Stimulated activated CD4-positive, alpha-beta T cell treated with anti-CD3 and anti-CD28 coated beads, Interleukin-4, amount 100 ng/mL, for 24 hours (primary cell): ENCODE measurements at places on chromosomes 5 and 9.

- no peak for DNase-seq
These were observed 31.4 kb downstream of the FAM174A start for GRCh38 chr5:100566382-100567141.

DNA sequence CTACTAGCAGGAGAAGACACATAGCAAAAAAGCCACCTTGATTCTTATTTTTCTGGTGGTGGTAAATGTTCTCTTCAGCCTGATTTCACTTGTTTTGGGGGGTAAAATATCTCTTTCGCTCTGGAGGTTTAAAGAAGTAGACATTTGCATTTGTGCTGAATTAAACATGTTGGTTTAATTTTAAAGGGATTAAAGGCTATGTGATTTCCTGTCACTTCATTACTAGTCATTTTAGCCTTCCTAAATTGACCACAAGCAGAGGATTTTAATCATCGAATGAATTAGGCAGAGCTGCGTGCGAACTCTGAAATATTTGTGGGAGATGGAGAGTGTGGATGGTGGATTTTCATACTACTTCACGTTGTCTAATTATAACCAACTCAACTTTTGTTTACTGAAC is 4.8 kb downstream of the RASGRF2 start:
- DNase-seq, result no peak

DNA sequence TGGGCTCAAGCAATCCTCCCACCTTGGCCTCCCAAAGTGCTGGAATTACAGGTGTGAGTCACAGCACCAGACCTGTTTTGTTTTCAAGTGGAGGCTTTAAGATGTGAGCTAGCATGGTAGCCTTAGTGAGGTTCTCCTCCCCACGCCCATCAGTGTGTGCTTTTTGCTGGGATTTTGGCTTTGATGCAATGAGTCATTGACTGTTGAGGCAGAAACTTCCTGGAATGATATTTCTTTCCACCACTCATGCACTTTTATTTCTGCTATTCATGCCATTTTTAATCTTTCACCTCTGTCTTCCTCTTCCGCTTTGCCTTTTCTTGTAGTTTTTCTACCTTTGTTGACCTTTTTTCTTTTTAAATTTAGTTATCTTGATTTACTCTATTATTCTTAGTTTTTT is 4.2 kb upstream of the NFIL3 start:
- DNase-seq, result no peak

- no peak for DNase-seq
These were observed 234.7 kb downstream of the NMUR2 start for GRCh38 chr5:152170350-152170749.

DNA sequence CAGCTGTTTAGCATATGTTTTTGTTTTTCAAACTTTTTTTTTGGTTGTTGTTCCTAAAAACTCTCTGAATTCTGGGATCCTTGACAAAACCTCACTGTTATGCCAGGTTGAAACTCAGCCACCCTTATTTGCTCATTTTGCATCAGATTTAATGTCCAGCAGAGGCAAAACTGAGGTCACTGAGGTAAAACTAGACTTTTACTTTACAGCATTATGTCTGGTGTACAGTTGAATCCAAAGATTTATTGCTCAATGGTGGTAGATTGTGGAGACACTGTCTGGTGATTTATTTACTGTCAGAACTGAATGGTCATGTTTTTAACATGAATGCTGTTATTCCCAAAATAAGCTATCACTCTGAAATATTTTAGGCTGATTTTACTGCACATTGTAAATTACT is 87.9 kb downstream of the FBXL7 start:
- DNase-seq, result no peak

DNA sequence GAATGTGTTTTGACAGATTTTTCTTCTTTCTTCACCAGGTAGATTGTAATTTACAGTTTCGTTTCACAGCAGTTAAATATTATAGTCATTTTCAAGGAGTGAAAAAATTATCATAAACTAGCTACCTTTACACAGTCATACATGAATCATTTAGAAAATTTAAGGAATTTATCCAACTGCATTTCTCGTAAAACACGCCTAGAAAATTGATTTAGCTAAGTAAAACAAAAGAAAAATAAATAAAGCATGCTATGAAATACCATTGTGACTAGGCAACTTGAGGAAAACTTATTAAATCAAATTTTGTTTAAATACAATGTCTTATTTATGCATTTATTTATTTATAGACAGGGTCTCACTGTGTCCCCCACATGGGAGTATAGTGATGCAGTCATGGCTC is 109.9 kb upstream of the EMB start:
- DNase-seq, result no peak
